ENCODE measurements at places on chromosomes 5 and 9. TPM values are rescaled to one million over a fixed set of nuclear protein-coding genes. Genes with fewer than 3 reads are reported as not detected.
A peak's percentile ranks its signal among the peaks of the same experiment; 100 is the strongest.

GTF2H2 gene
- 30.4 TPM for total RNA-seq

- DNase-seq = no peak
Observed at GRCh38 chr5:167720259-167720658, 571.2 kb upstream of the WWC1 start.

GRCh38 chr9:109118808-109119438 lies 824 bp downstream of the TMEM245 start:
- peak; percentile 92 for DNase-seq

OR2K2 gene
- total RNA-seq = not detected

GRCh38 chr5:172005708-172006320 lies 624 bp downstream of the FBXW11 start:
- DNase-seq = no peak

DNA sequence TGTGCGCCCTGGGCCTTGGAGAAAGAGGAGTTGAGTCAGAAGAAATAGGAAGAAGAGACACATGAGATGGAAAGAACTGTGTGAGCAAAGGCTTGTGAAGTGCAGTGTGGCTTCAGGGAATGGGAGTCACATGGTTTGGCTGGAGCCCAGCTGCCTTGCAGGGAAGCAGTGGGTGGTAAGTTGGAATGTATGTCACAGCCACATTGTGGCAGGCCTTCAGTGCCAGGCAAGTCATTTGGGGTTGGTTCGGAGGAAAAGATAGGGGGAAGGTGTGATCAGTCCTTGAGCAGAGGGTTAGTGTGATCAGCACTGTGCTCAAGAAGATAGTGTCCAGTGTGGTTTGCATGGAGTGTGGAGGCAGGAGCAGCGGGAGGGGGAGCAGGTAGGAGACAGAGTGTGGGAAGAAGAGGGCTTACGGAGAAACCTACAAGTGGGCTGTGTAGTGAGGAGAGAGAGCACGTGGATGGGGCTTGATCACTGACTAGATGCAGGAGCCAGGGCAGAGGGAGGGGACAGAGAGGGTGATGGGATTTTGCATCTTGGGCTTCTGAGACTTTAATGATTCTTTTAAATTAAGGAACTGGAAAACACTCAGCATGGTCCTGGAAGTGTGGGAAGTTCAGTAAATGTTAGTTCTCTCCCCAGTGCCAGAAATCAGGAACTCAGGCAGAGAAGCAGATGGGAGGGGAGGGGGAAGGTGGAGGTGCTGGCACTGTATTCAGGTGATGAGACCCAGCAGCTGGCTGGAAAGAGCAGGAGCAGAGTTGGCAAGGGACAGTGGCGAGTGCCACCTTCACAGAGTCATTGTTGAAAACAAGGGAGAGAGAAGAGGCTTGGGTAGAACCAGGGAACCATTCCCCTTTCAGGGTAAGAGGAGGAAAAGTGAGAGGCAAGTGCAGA lies 46.6 kb downstream of the ARHGAP26 start:
- DNase-seq = no peak

TXNDC8 gene
- total RNA-seq = not detected

GRCh38 chr9:102779356-102779755 lies 215.8 kb upstream of the CYLC2 start:
- DNase-seq = no peak

DNA sequence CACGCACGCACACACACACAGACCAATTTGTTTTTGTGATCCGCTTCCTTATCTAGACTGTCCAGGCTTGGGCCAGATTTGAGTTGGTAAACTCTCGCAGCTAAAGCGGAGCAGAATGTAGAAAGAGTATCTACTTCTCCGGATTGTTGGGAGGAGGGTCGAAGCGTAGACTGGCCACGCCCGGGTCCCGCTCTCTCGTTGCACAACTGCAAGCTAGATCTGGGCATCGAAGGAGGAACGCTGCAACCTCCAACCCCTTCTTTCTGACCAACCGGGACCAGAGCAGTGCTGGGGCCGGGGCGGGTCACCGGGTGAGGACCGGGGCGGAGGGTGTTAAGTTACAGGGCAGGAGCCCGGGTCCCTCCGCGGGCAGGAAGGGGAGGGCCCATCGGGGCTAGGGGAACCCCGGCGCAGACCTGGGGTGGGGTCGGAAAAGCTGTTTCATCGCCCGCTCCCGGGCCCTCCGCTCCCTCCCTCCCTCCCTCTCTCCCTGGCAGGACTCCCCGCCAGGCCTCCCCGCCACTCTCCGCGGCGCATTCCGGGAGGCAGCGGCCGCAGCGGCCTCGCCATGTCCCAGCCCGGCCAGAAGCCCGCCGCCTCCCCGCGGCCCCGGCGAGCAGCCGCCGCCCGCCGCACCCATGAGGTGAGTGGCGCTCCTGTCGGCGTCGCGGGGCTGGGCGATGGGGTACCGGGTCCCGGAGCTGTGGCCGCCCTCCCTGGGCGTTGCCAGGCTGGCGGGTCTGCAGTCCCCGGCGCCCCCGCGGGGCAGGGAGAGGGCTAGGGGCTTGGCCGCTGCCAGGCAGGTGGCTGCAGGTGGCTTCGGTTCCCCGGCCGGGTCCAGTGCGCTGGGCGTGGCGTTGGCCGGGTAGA lies at the start of gene CAST:
TSS of gene CAST (plus strand) at position 522 of the 870 bp plus-strand sequence. CDS start at position 569, 47 bp downstream.
- DNase-seq = no peak

SOWAHA gene
- total RNA-seq = not detected

TMEM174 gene
- total RNA-seq = not detected

CARD9 gene
- 2.4 TPM for total RNA-seq

GRCh38 chr5:133788121-133788520 lies 175.8 kb upstream of the FSTL4 start:
- DNase-seq = no peak

SLC6A19 gene
- not detected for total RNA-seq

DNA sequence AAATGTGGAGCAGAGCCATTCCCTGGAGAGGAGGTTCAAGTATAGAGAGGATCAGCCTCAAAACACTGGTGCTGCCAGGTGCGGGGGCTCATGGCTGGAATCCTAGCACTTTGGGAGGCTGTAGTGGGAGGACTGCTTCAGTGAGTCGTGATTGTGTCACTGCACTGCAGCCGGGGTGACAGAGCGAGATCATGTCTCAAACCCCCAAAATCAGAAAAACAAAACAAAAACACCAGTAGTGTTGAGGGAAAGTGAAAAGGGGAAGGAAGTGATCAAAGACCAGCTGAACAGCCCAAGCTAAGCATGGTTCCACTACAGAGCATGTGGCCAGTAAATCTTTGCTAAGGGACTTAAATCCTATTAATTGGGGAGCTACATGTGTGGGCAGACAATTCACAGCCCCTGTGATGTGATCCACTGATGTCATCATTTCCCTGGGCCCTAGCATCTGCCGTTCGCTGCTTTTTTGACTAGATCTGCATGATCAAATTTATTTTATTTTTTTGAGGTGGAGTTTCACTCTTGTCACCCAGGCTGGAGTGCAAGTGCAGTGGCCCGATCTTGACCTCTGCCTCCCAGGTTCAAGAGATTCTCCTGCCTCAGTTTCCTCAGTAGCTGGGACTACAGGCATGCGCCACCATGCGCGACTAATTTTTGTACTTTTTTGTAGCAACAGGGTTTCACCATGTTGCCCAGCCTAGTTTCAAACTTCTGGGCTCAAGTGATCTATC lies 2.7 kb upstream of the PCBD2 start:
- no peak for DNase-seq

DNA sequence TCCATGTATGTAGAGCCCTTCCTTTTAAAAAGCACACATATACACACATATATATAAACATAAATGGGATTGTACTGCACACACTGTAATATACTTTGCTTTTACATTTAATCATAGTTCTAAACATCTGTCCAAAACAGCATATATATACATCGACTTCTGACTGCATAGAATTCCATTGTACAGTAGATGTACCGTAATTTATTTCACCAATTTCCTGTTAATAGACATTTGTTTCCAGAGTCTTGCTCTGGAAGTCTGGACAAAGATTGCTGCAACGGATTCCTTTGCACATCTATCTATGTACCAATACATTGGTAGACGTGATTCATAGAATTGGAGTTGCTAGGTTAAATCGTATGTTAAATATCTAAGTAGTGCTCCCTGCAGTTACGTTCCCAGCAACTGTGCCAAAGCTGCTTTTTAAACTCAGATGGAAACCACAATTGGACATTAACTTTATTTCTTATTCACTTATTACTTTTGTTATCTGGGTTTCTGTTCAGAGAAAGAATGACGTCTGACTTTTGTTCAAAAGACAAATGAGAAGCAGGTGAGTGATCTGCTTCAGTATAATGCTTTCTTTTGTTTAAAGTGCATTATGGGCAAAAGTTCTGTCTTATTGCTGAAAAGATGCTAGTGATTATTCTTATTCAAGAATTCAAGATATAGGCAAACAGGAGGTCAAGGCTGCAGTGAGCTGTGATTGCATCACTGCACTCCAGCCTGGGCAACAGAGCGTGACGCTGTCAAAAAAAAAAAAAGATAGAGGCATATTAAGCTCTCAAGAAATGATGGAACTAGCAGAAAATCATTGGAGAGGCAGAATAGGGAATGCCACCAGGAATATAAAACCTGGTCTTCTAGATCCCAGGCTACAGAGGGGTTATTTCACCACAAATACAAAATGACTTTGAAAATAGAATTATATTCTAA lies 138.2 kb downstream of the FGF1 start:
- no peak for DNase-seq

GRCh38 chr9:93043122-93043521 lies 15.4 kb upstream of the SUSD3 start:
- DNase-seq = no peak

GRCh38 chr9:134863306-134863902 lies 17.2 kb upstream of the FCN2 start:
- DNase-seq = no peak

DNA sequence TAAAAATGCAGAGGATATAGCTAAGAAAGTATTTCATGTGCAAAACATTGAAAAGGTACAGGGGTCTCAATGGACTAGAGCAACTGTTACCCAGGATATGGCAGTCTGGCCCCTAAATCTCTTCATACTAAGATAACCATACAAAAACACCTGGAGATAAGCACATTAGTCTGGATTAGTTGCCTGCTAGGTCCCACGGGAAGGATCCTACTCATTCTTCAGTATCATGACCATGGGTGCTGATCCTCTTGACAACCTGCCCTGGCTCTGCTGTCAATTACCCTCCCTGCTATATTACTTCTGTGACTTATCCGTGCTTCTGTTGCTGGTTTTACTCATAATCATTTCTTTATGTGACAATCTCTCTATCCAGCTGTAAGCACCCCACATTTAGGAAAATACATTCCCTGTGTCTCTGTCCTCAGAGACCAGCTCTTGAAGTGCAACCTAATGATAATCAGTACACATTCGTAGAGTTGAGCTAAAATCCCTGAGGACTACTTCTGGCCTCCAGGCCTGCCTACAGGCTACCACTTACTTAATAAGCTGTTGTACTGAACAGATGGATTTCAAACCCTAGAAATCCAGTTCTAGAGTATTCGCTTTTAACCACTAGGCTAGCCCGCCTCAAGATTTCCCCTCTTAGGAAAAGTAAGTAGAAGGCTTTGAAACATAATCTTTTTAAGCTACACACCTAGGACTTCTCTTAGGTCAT lies 190.5 kb upstream of the OR13F1 start:
- DNase-seq = no peak

MZB1 gene
- total RNA-seq = not detected

CIZ1 gene
- total RNA-seq = 147 TPM

DNA sequence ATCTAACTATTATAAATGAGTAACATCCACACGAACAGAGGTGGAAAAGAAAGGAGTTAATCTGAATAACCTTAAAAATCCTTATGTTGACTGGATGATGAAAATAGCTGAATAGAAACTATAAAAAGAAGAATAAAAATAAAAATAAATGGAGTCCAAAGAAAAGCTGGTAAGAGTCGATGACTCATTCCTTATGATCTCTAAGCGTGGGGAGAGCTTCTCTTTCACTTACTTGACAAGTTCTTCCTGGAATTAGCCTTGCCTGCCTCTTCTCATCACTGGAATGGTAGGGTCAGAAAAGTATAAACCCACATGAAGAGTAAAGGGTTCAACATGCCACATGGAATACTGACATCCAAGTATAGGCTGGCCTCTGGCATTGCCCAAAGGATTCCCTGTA lies 477.0 kb upstream of the RGMB start:
- no peak for DNase-seq

GRCh38 chr9:115985657-115986056 lies 167.9 kb upstream of the PAPPA start:
- no peak for DNase-seq

MTREX gene
- total RNA-seq = 45.3 TPM

GRCh38 chr5:149960272-149961185 lies at the start of gene SLC26A2:
Gene SLC26A2 (plus strand): TSS chr5:149960758. CDS start chr5:149977653, 16,895 bp downstream.
- DNase-seq = peak; percentile 99

DNA sequence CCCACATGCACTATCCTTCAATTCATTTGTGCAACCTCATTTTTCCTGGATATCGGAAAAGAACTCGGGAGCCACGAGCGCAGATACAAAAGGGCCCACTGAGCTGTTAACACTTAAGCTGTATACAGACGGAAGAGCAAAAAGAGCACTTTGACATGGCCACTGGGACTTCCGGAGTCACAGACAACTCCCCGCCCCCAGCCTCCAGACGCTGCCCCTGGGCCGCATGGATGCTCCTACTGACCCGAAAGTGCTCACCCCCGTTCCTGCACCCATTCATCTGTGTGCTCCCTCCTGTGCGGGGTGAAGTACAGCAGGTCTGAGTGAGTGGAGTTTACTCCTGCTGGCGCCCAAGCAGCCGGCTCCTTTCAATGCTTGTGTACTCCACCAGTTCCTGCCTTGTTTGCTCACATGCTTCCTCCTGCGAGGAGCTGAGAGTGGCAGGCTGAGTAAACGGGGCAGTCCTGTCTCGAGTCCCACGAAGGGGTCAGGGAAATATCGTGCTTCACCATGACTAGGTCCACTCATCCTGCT lies 901.0 kb upstream of the CTNND2 start:
- DNase-seq = no peak

GRCh38 chr5:14429101-14430050 lies 152.2 kb upstream of the OTULINL start:
- no peak for DNase-seq

DNA sequence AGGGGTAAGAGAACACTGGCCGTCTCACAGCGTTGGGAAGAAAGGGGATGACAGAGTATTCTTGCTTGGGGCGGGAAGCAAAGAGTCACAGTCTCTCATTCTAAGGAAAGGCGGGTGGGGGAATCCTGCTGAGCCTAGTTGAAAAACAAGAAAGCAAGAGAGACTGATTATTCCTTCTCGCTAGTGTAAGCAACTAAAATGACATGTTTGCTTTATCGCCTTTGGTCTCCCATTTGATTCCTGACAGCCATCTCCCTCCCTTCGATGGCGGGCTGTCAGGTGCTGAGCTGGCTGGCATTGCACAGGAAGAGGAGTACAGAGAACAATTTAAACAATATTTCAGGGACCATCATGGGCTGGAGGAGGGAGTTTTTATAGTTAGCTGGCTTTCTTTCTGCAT lies 331.3 kb downstream of the ASTN2 start:
- no peak for DNase-seq

POU5F2 gene
- total RNA-seq = 0.62 TPM

GRCh38 chr5:39775797-39776365 lies 351.1 kb upstream of the DAB2 start:
- DNase-seq = no peak

Measured in chondrocyte (in vitro differentiated cells).